ENCODE measurements at places on chromosomes 7 and 10. TPM values are rescaled to one million over a fixed set of nuclear protein-coding genes. Genes with fewer than 3 reads are reported as not detected.

Gene ADCY1
- total RNA-seq: 0.61 TPM

Gene IDI2
- total RNA-seq: not detected

Gene CHST15
- total RNA-seq: 15.5 TPM

Gene CCDC172
- total RNA-seq: not detected

Gene EIF5AL1
- total RNA-seq: 0.65 TPM
